ENCODE measurements at places on chromosomes 2 and 18.

DNA sequence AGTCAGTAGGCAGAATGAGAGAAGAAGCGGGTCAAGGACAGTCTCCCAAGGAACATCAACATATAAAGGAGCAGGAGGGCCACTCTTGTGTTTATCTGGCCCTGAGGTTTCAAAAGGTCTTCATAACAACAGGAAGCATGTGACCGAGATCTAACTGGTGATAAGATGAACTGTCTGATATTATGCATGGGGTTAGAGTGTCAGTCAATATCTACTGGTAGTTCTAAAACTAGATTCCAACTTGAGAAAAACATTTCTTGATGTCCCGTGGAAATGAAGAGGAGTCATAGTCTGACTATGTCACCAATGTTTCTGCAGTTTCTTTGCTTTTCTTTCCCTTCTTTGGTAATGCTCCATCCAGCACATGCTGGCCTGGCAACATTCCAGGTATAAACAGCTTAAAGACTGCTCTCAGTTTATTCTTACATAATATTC lies 77.5 kb upstream of the ITPRID2 start:
- DNase-seq: no peak

GRCh38 chr2:144995482-144995881 lies 475.6 kb upstream of the ZEB2 start:
- no peak for DNase-seq

DNA sequence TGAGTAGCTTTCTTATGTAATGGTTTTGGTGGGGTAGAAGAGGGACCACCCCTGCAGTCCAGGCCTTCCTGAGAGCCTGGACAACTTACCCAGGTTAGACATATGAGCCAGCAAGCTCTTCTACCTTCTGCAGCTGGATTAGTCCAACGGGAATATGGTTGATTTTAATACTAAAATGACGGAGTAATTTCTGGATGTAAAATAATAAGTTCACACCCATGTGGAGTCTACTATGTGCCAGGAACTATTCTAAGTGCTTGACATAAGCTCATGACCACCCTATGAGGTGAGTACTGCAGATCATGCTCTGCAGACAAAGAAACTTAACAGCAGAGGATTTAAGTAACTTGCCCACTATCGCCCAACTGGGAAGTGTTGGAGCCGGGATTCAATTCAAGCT lies 45.5 kb downstream of the DPP4 start:
- no peak for DNase-seq

- DNase-seq: no peak
Observed at GRCh38 chr2:114406347-114406746, 36.1 kb upstream of the DPP10 start.

DNA sequence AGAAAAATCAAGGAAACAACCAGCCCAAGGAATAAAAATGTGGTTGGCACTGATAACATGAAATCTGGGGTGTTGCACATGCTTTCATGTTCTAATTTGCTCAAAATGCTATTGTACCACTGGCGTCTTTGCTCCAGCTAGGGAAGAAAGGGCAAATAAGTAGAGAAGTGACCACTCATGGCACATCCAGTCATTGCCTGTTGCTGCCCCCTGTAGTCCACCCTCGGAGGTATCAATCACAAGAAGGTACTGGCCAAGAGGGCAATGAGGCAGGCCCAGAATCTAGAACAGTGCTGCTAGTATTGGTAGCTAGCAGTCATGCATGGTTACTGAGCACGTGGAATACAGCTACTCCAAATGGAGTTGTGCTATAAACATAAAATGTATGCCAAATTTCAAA lies 213.4 kb downstream of the CDCA7 start:
- no peak for DNase-seq

- DNase-seq: no peak
Observed at GRCh38 chr2:128362176-128362888, 43.7 kb upstream of the HS6ST1 start.

GRCh38 chr2:138275881-138276280 lies 225.7 kb upstream of the SPOPL start:
- DNase-seq: no peak

GRCh38 chr2:225069966-225070365 lies 27.7 kb upstream of the DOCK10 start:
- DNase-seq: no peak

- DNase-seq: no peak
Observed at GRCh38 chr2:2333076-2333475, 2.0 kb upstream of the MYT1L start.

- no peak for DNase-seq
Observed at GRCh38 chr2:217244815-217245214, 385.0 kb upstream of the TNP1 start.

- DNase-seq: no peak
Observed at GRCh38 chr2:20604401-20604911, 46.4 kb downstream of the HS1BP3 start.

GRCh38 chr18:22739789-22740188 lies 193.3 kb upstream of the RBBP8 start:
- no peak for DNase-seq

GRCh38 chr2:164737612-164738081 lies 104.0 kb downstream of the COBLL1 start:
- peak; percentile 33 for DNase-seq

DNA sequence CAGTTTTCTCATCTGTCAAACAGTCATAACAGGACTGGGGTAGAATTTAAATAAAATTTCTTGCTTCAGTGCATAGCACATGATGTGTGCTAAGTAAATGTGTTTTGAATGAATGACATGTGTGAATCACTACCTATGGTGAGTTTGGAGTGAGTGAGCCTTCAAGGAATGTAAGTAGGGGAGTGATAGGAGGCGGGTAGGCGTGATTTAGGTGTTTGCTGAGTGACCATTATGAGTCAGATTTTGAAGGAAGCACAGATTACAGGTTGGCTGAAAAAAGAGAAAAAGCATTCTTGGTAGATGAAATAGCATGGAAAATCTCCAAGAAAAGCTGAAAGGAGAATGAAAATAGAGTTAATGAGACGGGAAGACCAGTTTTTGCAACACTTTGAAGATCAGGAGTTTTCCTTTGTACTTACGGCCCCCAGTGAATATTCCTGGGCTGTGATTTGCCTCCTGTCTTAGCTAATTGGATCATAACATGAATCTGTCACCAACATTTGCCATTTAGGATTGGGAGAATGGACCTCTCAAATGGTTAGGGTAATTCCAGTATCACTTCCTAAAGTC lies 136.9 kb upstream of the GATA6 start:
- DNase-seq: no peak

- DNase-seq: no peak
Observed at GRCh38 chr2:46555011-46555410, 75.6 kb downstream of the TMEM247 start.

- peak; percentile 36 for DNase-seq
Observed at GRCh38 chr2:208929139-208929864, 494.5 kb upstream of the MAP2 start.

DNA sequence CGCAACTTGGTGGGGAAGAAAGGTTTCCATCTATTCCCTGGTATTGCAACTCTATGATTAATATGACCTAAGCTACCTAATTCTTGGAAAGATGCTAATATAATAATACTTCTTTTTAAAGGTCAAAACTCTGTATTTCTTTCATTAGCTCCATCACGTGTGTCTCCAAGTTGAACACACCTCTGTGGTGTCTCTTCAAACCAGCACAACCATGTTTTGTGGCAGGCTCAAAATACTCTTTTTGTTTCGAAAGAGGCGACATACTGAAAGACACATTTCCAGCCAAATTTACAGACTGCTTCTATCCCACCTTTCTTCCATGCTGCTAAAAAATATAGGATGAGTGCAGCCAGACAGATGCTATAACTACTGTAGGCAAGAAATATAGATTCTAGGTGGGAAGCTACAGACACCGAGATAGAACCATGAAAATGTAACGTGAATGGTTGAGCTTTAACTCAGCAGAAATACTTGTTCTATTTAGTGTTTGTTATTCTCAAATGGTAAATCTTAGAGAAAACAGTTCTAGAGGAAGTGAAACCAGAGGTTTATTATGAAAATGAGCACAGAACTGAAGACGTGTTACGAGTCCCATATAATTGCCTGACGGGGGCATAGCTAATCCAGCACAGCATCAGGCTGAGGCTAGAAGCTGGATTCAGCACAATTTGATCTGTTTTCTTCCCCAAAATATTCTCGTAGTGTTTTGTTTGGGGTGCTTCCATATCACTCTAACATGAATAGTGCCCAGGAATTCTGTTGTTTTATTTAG lies 991.5 kb upstream of the FANCL start:
- DNase-seq: no peak

- no peak for DNase-seq
Observed at GRCh38 chr2:15378148-15378908, 182.8 kb downstream of the NBAS start.

- no peak for DNase-seq
Observed at GRCh38 chr2:191688934-191689695, 11.2 kb downstream of the NABP1 start.

DNA sequence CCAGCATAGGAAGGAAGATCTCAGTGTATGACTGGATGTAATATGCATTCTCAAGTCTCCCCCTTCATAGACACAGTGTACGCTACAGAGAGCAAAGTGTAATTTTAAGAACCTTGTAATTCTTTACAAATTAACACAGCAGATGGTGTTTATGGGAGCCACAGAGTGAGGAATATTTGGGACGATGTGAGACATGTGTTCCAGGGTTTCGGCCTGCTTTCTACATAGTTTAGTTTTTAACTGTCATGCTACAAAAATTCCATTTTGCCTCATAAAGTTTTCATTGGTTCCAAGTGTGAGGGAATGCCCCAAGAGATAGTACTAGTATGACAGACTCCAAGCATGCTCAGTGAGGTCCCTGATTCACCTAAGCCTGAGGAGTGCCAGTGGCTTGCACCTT lies 76.2 kb upstream of the LRRTM1 start:
- no peak for DNase-seq

- DNase-seq: no peak
Observed at GRCh38 chr2:164048729-164049128, 312.9 kb upstream of the FIGN start.

- no peak for DNase-seq
Observed at GRCh38 chr2:163681745-163682144, 54.1 kb downstream of the FIGN start.

DNA sequence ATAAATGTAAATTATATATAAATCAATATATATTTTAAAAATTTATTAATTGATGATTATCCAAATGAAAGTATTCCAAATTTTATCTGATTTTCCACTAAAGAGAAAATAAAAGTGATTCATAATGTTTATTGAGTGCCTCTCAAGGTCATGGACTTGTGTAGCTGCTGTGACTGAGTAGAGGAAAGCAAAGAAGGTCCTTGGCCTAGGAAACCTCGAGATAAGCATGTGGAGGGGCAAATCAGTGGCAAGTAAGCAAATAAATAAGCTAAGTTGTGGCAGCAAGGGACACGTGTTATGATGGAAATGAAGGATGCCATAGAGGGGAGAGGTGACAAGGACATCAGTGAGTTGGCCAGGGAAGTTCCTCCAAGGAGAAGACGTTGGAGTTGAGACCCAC lies 866.1 kb upstream of the ID2 start:
- DNase-seq: no peak

DNA sequence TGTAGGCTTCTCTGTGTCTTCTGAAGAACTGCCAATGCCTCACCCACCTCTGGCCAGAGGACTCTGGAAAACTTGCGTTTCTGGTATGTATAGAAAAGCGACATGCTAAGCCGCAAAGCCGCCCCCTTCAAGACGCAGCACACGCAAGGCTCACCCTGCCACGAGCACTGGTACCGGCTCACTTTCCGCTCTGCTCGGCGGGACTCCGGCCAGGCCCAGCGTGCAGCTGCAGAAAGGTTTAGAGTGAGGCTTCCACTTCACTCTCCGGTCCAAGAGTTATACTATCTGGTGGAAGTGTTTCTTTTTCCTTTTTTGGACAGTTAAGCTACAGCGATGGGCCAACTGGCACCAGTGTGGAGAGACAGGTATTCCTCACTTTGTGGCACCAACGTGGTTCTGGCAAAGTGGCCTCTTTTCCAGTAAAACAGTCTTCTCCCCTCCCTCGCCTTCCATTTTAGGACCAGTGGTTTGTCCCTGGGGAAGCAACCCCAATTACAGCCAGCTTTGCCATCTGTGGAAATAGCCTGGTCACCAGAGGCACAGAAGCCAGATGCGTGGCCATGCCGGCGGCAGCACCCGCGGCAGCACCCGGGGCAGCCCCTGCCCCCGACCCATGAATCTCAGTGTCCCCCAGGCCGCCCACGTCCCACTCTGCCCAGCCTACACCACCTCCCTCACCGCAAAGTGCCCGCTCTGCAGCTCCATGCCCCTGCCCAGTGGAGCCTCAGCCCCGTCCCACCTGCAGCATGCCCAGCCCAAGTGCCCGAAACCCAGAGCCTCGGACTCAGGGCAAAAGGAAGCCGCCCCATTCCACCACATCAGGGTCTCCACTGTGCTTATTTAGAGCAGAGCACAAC lies 91.6 kb upstream of the CTDP1 start:
- DNase-seq: no peak

GRCh38 chr2:152488075-152488474 lies 153.1 kb downstream of the FMNL2 start:
- no peak for DNase-seq

DNA sequence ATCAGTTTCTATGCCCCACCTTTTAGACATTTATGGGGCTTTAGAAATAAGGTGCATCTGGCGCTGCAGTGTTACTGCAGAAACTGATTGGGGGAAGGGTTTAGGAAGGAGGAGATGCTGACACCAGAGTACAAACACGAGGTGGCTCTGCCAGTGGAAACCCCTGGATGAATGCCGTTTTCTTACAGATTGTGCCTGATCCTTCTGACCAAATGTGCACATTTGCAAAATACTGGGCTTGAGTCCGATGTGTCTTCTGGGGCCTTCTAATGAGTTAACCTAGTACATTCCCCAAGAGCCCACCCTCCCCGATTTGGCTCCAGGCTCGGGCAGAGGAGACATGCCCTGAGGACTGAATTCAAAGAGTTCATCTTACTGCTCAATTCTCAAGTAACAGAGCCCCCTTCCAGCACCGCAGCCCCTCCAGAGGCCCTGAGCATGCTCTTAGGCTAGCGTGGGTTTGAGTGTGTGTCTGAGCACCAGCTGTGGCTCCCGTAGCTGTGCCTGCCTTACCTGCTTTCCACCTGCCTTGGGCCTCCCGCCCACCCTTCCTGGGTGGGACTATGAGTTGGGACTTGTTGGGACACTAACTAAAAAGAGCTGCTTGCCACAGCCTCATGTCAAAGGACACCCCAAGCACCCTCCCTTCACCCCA lies 116.7 kb upstream of the COPS8 start:
- no peak for DNase-seq

GRCh38 chr18:79597176-79597830 lies 82.3 kb upstream of the CTDP1 start:
- DNase-seq: no peak

DNA sequence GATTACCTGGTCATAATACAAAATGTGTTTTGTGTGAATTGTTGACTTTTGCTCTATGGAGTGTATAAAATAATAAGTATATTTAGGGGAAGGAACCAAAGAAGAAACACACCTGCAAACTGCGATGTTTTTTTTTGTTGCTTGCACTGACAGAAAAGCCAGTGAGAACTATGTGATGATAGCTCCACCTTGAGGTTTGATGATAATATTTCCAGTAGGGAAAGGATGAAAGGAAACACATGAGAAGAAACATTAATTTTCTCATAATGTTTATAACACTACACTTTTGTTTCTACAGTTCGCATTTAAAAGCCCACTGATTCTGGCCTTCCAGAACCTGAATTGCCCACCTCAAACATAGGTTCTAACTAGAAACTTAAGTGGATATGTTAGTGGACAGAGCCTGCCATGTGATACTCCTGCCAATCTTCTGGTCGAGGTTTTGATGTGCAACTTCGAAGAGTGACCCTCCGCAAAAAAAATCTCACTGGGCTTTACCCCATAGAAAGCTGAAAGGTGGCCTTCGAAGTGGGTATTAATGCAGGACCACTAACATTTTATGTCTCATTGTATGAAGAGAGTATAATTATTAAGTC lies 476.4 kb upstream of the SPHKAP start:
- no peak for DNase-seq
